ENCODE measurements at places on chromosomes 7 and 10. TPM values are rescaled to one million over a fixed set of nuclear protein-coding genes. Genes with fewer than 3 reads are reported as not detected.

GRCh38 chr10:71270301-71271220 is 48.5 kb upstream of the SLC29A3 start:
- peak; percentile 41 for DNase-seq

DNA sequence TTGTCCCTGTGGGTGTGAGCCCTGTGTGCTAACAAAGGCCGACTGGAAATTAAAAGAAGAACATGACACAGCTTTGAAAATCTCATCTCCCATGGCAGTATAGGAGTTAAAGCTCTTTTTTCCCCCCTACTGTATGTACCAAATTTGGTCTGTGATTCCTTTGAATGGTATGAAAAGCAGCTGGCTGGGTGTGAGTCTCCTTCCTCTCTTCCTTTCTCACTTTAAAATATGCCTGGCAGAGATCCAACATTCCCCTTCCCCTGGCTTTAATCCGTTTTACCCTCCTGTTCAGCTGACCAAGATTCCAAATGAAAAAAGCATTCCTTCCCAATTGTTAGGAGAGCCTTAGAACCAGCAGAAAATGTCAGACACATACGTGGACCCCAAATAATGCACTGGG is 225.0 kb upstream of the CELF2 start:
- no peak for DNase-seq

AMPH gene
- total RNA-seq: 0.19 TPM

DNA sequence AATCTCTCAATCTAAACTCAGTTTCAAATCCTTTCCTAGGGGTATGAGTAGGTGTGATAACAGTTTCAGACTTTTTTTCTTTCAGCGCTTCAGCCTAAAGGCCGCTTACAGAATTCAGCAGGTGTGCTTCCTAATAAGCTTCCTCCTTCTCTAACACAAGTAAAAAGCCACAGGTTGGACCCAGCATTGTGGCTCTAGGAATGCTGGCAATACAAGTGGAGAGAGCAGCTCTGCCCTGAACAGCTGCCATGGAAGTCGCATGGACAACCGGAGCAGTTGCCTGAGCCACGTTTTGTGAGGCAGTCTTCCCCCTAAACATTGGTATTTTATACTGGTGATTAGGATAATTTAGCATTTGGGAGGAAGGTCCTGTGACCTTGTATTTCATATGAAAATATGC is 83.5 kb downstream of the ST7 start:
- no peak for DNase-seq

PLXDC2 gene
- 3.1 TPM for total RNA-seq

DNA sequence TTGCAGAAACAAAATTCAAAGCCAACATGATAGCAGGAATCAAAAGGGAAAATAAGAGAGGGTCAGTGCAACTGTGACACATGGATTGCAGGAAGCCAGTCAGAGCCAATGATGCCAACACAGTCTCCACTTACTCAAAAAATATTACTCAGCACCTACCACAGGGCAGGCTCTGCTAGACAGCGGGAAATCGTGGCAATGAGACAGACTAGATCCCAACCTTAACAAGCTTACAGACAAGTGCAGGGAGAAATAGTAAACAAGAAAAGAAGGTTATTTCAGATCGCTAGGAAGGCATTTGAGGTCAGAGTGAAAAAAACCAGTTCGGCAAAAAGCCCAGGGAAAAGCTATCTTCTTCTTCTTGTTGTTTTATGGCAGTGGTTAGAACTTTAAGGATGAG is 45.2 kb upstream of the NPFFR1 start:
- no peak for DNase-seq

DNA sequence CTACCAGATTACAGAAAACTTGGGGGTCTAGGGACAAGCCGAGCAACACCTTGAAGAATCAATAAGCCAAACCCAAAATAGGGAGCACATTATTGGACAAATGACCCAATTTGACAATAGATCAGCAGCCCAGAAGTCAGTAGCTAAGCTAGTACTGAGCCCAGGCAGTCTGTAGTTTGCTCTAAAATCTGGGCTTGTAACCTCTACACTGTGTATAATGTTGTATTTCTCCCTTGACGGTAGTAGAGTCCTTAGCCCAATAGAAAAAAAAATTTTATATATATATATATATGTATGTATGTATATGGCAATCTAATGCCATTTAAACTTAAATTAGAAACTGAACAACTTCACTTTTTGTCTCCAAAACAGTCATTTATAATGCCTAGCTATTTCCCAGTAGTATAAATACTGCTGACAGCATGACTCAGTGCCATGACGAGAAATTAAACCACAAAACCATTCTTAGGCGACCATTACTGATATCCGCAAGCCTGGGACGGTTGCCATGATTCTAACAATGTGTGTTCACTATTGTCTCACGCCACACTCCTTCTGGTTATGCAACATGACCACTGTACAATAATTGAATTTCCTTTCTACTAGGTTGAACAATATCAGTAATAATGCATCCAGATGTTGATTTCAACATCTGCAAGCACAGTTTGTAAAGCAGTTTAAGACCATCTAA is 110.5 kb downstream of the IPMK start:
- DNase-seq: no peak

DNA sequence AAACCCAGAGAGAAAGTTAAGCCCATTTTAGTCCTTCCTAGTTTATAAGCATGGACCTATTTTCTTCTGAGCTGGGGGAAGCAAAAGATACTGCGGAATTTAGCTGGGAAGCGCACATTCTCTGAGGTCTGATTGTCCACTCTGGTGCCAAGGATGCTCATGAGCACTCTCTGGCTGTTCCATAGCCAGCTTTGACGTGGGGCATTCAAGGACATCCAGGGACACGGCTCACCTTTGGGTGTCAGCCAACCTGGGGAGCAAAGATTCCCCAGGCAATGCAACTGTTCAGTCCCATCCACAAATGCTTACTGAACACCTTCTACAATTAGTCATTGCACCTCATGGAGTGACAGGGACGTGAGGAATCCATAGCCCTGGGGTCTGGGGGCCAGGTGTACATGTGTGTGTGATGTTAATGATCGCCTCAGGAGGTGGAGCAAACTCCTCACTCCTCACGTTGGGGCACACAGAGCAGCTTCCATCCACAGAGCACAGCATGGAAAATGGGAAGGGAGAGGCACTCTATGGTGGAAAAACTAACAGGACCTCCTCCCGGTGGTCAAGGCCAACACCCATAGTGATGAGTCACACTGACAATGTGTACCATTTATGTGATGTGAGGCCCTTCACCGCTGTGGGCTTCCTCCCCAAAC is 67.5 kb upstream of the IGFBP3 start:
- DNase-seq: peak; percentile 23

- no peak for DNase-seq
Measured at GRCh38 chr10:28331066-28331465, 28.2 kb upstream of the MPP7 start.

PLEKHS1 gene
- total RNA-seq: not detected

DNA sequence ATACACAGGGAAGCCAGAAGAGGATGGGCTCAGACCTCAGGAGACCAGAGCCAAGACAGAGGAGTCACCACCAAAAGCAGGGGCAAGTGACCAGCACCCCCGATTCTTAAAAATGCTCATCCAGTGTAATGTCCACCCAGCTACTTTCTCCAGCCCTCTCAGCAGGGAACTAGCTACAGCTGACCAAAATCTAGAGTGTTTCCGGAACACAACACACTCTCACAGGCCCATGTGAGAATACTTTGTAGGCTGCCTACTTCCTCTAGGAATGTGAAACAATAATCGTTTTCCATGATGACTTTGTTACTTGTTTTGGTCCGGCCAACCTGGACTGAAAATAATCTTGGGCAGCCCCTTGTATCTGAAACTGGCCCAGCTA is 14.5 kb downstream of the PSAP start:
- DNase-seq: no peak
